Right lobe of liver (tissue), 6 donors: ENCODE measurements at places on chromosomes 11 and 22. TPM values are rescaled to one million over a fixed set of nuclear protein-coding genes. Genes with fewer than 3 reads are reported as not detected.

GRCh38 chr22:31102441-31103081 is 4.8 kb downstream of the SELENOM start:
- DNase-seq, result no peak
- H3K36me3 ChIP-seq, result no peaks in the 10 kb centered on the region
- no peak overlapping the region for H3K27ac ChIP-seq
- no peaks in the 10 kb centered on the region for H3K4me1 ChIP-seq
- H3K27me3 ChIP-seq, result no peaks in the 10 kb centered on the region
- no peak overlapping the region for H3K4me3 ChIP-seq

DNA sequence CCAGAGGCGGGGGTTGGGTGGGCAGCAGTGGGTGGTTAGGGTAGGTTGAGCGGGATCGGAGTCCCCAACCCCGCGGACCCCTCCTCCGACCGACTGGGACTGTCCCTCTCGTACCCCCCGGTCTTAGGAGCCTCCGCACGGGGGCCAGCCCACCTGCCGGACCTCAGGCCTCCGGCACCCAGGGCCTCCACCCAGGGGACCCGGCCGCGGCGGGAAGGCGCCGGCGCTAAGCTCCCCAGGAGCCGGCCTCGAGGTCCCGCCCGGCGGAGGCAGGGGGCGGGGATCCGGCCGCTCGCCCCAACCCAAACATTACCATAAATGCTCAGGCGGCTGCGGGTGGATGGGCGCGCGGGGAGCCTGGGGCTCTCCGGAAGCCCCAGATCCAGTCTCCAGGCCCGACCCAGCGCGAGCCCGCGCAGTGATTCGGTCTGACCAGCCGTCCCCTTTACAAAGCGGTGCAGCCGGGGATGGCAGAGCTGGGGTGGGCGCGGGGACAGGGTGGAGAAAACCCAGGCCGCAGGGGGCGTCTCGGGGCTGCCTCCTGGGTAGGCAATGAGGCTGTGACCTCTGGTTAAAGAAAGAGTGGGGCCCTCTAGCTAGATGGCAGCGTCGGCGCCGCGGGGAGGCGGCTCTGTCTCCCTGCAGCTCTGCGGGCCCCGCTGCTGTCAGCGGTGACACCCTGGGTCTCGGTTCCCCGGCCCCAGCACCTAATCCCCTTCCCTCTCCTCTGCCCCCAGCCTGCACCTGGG is 4.0 kb upstream of the MCAM start:
- H3K27ac ChIP-seq, result peak overlapping the region; percentile 50
- no peaks in the 10 kb centered on the region for H3K36me3 ChIP-seq
- peak overlapping the region; percentile 48 for H3K4me3 ChIP-seq

DNA sequence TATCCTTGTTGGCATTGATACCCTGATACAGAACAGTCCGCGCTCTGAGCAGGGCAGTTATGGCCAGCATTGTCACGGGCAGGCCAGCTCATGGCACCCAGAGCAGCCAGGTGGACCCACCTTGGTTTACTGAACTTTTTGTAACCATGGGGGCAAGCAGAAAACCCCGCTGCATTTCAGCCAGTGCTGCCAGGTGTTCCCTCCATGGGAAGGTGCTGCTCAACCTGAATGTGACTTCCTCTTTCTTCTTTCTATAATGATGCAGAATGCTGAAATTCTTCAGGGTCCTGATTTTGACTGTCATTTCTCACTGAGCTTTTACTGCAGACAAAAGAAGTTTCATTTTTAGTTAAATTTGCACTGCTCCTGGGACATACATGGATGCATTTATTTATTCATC is 35.6 kb upstream of the CABP7 start:
- H3K4me1 ChIP-seq, result no peaks in the 10 kb centered on the region
- H3K27ac ChIP-seq, result no peak overlapping the region
- no peaks in the 10 kb centered on the region for H3K27me3 ChIP-seq
- no peak for DNase-seq
- H3K36me3 ChIP-seq, result peaks cover 15% of the 10 kb centered on the region

DNA sequence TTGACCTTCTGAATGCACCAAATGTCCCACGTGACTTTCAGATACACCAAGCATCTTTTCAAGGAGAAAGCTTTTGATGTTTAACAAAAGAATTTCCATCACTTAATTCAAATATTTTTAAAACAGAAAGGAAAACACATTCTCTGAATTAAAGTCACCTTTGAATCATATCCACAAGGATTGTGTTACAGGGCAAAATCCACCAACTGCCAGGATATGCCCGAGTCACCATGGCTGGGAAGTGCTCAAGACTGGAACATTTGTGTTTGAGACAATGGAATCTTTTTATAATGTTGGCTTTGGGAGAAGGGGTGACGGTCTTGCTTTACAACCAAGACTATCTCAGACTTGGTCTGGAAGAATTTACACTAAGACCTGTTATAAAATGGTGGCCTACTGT is 40.8 kb downstream of the BID start:
- DNase-seq, result no peak
- no peak overlapping the region for H3K27ac ChIP-seq
- H3K4me3 ChIP-seq, result no peak overlapping the region

DNA sequence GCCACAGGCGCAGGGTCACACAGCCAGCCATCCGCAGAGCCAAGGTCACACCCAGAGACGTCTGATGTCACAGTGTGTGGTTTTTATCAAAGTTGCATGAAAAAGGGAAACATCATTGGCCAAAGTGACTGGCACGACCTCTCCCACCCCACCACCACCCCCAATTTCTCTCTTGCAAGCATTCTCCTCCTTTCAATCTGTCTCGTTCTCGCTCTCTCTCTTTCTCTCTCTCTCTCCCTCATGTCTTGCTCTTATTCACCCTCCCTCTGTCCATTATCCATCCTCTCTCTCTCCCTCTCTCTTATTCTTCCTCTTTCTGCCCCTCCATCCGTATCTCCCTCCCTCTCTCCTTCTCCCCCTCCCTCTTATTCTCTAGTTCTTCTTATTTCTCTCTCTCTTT is 40.6 kb downstream of the MN1 start:
- H3K27me3 ChIP-seq, result no peaks in the 10 kb centered on the region
- no peak overlapping the region for H3K27ac ChIP-seq
- H3K36me3 ChIP-seq, result no peaks in the 10 kb centered on the region
- no peak overlapping the region for H3K4me3 ChIP-seq
- no peak for DNase-seq

GRCh38 chr22:23184764-23185113 is 4.4 kb downstream of the BCR start:
- H3K27me3 ChIP-seq, result no peaks in the 10 kb centered on the region
- H3K4me1 ChIP-seq, result peaks cover 20% of the 10 kb centered on the region
- no peaks in the 10 kb centered on the region for H3K36me3 ChIP-seq
- no peak overlapping the region for H3K4me3 ChIP-seq
- H3K27ac ChIP-seq, result no peak overlapping the region

DNA sequence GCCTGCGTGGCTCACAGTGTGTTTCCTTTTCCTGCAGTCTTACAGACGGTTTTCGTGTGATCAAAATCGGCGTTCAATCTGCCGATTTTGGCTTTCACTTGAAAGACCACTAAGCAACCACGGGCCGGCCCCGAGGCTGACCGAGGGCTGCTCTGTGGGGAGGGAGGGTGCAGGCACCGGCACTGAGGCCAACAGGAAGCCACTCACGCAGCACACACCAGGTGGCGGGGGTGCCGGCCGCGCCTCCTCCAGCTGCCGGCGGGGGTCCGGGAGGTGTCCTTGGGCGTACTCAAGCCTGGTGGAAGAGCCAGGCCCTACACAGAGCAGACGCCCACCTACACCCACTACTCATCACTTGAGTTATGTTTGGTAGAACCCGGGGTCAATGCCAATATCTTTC is 14.3 kb downstream of the TOLLIP start:
- DNase-seq, result peak; percentile 44
- no peaks in the 10 kb centered on the region for H3K27me3 ChIP-seq
- peaks cover 38% of the 10 kb centered on the region for H3K36me3 ChIP-seq
- peaks cover 11% of the 10 kb centered on the region for H3K4me1 ChIP-seq
- H3K4me3 ChIP-seq, result no peak overlapping the region

DNA sequence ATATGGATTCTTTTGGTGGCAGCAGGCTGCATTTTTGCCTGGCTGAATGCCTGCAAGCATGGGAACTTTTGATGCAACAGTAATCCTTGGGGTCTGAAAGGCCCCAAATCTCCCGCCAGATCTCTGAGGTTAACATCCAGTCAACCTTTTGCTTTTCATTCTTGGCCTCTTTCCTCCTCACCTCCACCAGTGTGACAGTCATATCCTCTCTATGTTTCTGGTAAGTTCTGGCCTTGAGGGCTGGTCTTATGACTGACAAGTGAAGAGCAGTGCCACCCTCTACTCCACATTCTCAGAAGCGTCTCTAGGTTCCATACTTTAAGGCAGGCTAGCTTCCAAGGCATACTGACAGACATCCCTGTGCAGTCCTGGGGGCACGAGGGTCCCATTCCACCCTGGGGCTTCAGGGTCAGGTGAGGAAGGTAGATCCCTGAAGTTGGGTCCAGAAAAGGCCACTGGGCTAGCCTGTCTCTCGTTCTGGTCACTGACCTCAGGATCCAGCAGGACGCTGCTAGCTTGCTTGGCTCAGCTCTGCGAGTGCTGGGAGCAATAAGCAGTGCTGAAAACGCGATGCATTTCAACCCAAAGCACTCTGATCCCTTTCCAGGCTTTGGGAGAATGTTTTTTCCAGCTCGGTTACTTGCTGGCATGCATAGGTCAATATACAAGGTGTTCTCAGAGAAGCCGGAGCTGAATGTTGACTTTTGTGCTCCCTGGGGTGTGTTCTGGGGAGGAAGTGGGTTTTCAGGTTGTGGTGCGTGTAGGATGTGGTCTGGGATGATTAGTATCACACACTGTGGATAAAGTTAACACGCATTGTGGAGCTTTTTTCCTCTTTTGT is 75.2 kb downstream of the PTPRJ start:
- no peaks in the 10 kb centered on the region for H3K36me3 ChIP-seq
- no peaks in the 10 kb centered on the region for H3K4me1 ChIP-seq
- no peaks in the 10 kb centered on the region for H3K27me3 ChIP-seq

- no peak overlapping the region for H3K4me3 ChIP-seq
- H3K4me1 ChIP-seq, result no peaks in the 10 kb centered on the region
- no peak overlapping the region for H3K27ac ChIP-seq
- no peaks in the 10 kb centered on the region for H3K27me3 ChIP-seq
- DNase-seq, result no peak
These were observed 101.7 kb upstream of the CD82 start for GRCh38 chr11:44463751-44464150.

- no peak overlapping the region for H3K4me3 ChIP-seq
- H3K36me3 ChIP-seq, result no peaks in the 10 kb centered on the region
- peaks cover 14% of the 10 kb centered on the region for H3K4me1 ChIP-seq
- no peak for DNase-seq
These were observed 1.9 kb upstream of the TRAF6 start for GRCh38 chr11:36512016-36512415.

GRCh38 chr11:62124186-62125113 is 639 bp downstream of the INCENP start:
- no peaks in the 10 kb centered on the region for H3K27me3 ChIP-seq
- H3K27ac ChIP-seq, result peak overlapping the region; percentile 55
- peak; percentile 61 for DNase-seq
- peak overlapping the region; percentile 92 for H3K4me3 ChIP-seq
- H3K36me3 ChIP-seq, result no peaks in the 10 kb centered on the region

- no peaks in the 10 kb centered on the region for H3K36me3 ChIP-seq
- no peak overlapping the region for H3K4me3 ChIP-seq
- H3K4me1 ChIP-seq, result peaks cover 18% of the 10 kb centered on the region
These were observed 8.8 kb downstream of the EHF start for GRCh38 chr11:34629711-34630110.

DNA sequence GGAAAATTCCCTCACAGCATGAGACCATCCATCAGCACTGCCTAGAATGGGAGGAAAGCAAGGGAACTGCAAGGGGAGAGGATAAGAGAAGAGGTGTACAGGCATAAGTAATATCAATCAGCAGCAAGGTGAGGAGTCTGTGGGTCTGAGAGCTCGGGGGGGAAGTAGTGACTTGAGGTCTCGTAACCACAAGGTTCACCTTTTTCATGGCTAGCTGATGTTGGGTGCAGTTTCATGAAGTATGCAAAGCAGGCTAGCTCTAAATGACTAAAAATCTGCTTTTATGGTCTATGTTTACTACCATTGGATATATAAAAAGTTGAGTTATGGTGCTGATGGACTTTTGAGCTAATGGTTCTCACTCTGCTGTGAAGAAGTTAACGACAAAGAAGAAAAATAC is 35.8 kb downstream of the OR4C6 start:
- no peaks in the 10 kb centered on the region for H3K27me3 ChIP-seq
- no peak overlapping the region for H3K27ac ChIP-seq
- no peak for DNase-seq
- H3K4me3 ChIP-seq, result no peak overlapping the region
- no peaks in the 10 kb centered on the region for H3K4me1 ChIP-seq

DNA sequence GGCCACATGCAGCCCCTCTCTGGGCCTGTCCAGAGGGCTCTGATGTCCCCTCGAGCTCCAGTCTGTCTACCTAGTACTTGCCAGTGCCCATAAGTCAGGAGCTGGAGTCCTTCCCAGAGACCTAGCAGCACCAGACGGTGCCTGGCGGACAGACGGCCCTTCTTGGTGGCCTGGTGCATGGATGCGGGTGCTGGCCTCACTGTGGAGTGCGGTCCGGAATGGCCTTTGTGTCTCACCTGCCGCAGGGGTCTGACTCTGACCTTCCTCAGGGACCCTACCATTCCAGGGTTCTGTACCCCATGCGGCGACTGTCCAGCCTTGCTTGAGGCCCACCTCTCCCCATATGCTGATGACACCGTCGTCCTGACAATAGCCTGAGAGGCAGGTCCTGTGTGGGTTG is 29.4 kb upstream of the SMIM38 start:
- H3K4me3 ChIP-seq, result no peak overlapping the region
- H3K27me3 ChIP-seq, result no peaks in the 10 kb centered on the region
- H3K36me3 ChIP-seq, result no peaks in the 10 kb centered on the region
- no peaks in the 10 kb centered on the region for H3K4me1 ChIP-seq
- H3K27ac ChIP-seq, result no peak overlapping the region

DNA sequence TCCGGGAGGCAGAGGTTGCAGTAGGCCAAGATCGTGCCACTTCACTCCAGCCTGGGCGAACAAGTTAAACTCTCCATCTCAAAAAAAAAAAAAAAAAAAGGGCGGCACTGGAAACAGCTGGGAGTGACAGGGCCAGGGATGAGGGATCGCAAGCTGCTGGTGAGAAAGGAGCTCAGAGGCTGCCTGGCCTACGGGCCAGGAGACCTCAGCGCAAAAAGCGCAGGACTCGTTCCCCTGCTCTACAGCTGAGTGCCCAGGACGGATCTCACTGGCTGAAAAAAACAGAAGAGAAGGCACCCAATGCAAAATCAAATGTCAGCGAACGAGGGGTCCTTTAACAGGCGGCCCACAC is 650 bp upstream of the NUP50 start:
- no peak for DNase-seq
- H3K4me3 ChIP-seq, result peak overlapping the region; percentile 60
- no peaks in the 10 kb centered on the region for H3K27me3 ChIP-seq
- H3K36me3 ChIP-seq, result peaks cover 14% of the 10 kb centered on the region
- peaks cover 34% of the 10 kb centered on the region for H3K4me1 ChIP-seq
- H3K27ac ChIP-seq, result peak overlapping the region; percentile 71

- no peak overlapping the region for H3K4me3 ChIP-seq
- no peaks in the 10 kb centered on the region for H3K36me3 ChIP-seq
- no peak overlapping the region for H3K27ac ChIP-seq
- H3K27me3 ChIP-seq, result no peaks in the 10 kb centered on the region
These were observed 9.1 kb upstream of the SERHL2 start for GRCh38 chr22:42544686-42545085.

- no peak for DNase-seq
- H3K36me3 ChIP-seq, result no peaks in the 10 kb centered on the region
- H3K27me3 ChIP-seq, result no peaks in the 10 kb centered on the region
- H3K27ac ChIP-seq, result peak overlapping the region; percentile 33
- H3K4me1 ChIP-seq, result peaks cover 37% of the 10 kb centered on the region
These were observed 32.0 kb downstream of the APLP2 start for GRCh38 chr11:130101661-130102060.

NEFH gene
- total RNA-seq, result 0.06 TPM

CSRP3 gene
- 0.81 TPM for total RNA-seq

C22orf23 gene
- not detected for total RNA-seq

AAMDC gene
- 16.3 TPM for total RNA-seq

APOA5 gene
- total RNA-seq, result 290 TPM

KRTAP5-8 gene
- total RNA-seq, result not detected
